ENCODE measurements at places on chromosomes 4 and X.

DNA sequence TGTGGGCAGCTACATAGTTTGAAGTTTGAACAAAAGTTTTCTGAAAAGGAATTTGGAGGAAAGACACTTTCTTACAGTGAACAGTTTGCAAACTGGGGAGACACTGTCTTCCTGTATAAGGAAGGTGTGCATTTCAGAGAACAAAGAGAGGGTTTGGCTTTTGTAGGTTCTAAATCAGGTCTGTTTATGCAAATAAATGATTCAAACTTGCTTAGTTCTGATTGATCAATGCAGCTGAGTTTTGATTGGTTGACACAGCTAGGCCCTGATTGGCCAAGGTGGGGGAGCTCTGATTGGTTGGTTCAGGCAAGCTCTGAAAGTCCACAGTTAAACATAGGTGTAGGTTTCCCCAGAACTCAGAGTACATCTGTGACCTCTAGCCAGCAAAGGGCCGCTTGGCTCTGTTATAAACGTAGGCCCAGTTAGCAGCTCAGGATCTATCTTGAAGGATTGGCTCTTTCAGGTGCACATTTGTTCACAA lies 63.0 kb upstream of the ENPP6 start:
- DNase-seq: no peak

- no peak for DNase-seq
These were observed 41.0 kb downstream of the PDK3 start for GRCh38 chrX:24506082-24506481.

DNA sequence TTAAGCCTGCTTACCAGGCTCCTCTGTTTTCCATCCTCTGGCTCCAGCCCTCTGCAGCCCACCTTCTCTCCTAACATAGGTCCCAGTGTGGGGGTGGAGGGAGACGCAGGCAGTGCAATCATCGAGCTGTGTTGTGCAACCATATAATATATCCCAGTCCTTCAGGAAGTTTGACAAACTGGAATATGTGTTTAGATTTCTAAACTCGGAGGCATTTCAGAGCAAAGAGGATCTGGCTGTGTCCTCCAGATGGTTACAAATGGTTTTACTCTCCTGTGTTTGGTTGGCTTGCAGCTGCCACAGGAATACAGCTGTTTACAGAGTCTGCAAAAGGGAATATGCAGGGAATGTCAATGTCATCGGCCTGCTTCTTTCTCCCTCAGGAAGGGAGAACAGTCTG lies 195.3 kb upstream of the LNX1 start:
- no peak for DNase-seq

- DNase-seq: no peak
These were observed 151.3 kb upstream of the FAM47C start for GRCh38 chrX:36856849-36857248.

DNA sequence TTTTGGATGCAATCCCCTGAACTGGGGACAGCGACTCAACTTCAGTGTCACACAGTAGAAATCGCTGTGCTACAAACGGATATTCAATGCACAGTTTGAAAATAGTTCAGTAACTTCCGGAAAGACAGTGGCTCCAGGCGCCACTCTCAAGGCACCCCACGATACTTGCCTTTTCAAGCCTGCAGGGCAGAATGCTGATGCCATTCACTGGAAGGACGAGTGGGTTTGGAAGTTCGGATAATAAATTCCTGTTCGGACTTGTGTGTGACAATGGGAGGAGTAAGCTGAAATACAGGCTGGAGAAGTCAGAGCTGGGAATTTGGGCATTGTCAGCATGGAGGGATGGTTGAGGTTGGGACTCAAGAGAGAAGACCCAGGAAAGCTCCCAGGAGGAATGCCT lies 64.3 kb upstream of the HELT start:
- DNase-seq: no peak

DNA sequence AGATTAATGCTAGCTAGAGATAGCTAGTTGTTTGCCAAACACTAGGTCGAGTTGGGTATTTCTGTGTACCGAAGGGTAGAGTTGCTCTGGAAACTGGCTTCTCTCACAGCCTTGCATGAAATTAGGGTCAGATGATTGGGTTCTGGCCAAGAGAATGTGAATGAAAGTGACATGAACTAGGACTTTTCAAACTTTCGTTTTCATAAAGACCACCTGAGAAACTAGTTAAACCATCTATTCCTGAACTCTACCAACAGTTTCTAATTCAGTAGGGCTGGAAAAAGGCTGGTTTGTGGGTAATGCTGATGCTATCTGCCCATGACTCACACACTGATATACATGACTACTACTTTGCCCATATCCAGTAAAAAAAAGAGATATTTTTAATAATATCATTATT lies 157.6 kb downstream of the GASK1B start:
- DNase-seq: no peak

DNA sequence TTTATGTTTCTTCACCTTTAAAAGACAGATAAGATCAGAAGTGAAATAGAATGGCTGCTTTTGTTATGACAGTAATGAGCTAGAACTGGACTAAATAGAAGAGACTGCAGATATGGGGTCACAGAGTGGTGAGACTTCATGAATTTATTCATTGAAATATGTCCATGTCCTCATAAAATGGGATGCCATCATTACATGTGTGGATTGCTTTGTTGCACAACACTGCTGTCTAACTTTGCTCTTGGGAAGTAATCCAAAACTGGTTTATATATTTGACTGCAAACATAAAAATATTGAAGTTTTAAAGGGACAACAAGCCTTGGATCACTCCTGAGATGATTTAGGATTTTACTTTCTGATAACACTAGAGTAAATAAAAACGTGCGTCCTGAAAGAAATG lies 209.2 kb upstream of the FAT4 start:
- DNase-seq: no peak

DNA sequence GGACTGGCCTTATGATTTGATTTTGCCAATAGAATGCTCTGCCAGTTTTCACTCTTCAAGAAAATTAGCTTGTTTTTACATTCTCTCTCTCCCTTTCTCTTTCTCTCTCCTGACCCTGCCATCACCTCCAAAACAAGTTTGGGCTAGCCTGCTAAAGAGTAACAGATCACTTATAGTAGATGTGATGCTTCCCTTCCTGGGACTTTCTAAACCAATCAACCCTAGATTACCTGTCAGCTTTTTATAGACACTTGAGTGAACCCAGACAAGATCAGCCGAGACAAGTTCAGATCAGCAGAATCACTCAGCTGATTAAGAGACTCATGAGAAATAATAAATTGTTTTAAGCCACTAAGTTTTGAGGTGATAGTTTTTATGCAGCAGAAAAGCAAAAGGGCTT lies 521.2 kb downstream of the ANKRD50 start:
- DNase-seq: no peak

Measured in GM18507 (cell line).